ENCODE measurements at places on chromosomes 3 and 15. TPM values are rescaled to one million over a fixed set of nuclear protein-coding genes. Genes with fewer than 3 reads are reported as not detected.

C2CD4B gene
- total RNA-seq = not detected

PRR23E gene
- not detected for total RNA-seq

CCR3 gene
- total RNA-seq = not detected

MORC1 gene
- total RNA-seq = not detected

CFAP100 gene
- total RNA-seq = not detected

EXD1 gene
- not detected for total RNA-seq

SEMA4B gene
- total RNA-seq = 162 TPM

CCNB2 gene
- 114 TPM for total RNA-seq

GHSR gene
- total RNA-seq = not detected

INSYN1 gene
- 2.1 TPM for total RNA-seq

SLC24A5 gene
- not detected for total RNA-seq

CPEB1 gene
- total RNA-seq = 4.0 TPM

USP50 gene
- total RNA-seq = not detected

UTS2B gene
- total RNA-seq = not detected

CDHR4 gene
- total RNA-seq = 0.53 TPM

BCL2A1 gene
- 18.4 TPM for total RNA-seq

TM4SF1 gene
- total RNA-seq = 2,525 TPM

NR1I2 gene
- not detected for total RNA-seq

SLC35G2 gene
- total RNA-seq = 28.8 TPM

TM4SF4 gene
- 30.7 TPM for total RNA-seq

SAMD7 gene
- total RNA-seq = not detected

SEMA7A gene
- 2.4 TPM for total RNA-seq

TUSC7 gene
- total RNA-seq = not detected

ALDH1L1 gene
- 0.64 TPM for total RNA-seq

ADGRG7 gene
- total RNA-seq = not detected

ADAMTS17 gene
- 0.06 TPM for total RNA-seq

PDCD10 gene
- total RNA-seq = 54.3 TPM
